ENCODE measurements at places on chromosomes 3 and 15.

- DNase-seq = no peak
Measured at GRCh38 chr3:13702286-13702685, 153.4 kb downstream of the FBLN2 start.

DNA sequence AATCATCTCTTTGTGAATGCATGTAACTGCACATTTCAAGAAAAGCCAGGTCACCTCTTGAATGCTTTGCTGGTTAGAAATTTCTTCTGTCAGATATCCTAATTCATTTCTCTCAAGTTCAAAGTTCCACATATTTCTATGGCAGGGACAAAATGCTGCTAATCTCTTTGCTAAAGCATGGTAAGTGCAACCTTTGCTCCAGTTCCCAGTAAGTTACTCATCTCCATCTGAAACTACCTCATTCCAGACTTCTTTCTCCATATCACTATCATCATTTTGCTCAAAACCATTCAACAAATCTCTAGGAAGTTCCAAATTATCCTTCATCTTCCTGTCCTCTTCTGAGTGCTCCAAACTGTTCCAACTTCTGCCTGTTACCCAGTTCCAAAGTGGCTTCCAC lies 230.6 kb downstream of the ZMAT3 start:
- DNase-seq = no peak

- no peak for DNase-seq
Measured at GRCh38 chr3:5144316-5144994, 22.4 kb downstream of the ARL8B start.

- DNase-seq = no peak
Measured at GRCh38 chr15:63044645-63045464, 2.3 kb downstream of the TPM1 start.

DNA sequence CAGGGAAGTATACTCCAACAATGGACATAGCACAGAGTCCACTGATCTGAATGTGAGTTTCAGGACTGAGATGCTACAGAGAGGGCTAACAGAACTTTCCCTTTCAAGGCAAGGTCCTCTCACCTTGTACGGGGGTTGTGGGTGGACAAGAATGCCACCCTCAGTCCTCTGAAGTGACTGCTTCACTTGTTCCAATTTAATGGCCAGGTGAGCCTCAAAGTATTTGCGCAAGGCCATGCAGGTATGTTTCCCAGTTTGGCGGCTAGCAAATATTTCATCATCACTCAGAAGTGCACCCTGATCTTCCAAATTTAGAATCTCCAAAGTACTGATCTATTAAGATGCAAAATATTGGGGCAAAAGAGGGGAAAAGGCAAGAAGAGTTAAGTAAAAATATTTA lies 38.1 kb downstream of the RBM15B start:
- DNase-seq = no peak

GRCh38 chr15:90648137-90649070 lies 68.7 kb upstream of the BLM start:
- DNase-seq = peak; percentile 64

DNA sequence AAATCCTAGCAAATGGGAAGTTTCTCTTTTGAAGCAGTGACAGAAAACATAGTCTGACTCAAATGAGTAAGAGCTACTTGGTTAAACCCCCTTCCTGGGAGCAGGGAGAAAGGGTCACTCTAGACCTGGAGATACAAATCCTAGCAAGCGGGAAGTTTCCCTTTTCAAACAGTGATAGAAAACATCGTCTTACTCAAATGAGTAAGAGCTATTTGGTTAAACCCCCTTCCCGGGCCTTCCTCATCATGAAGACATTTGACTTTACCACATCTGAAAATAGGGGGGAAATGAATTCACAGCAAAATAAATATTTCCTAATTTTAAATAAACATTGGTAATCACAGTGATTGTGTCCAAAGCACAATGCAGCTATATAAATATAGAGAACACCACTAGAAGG lies 79.2 kb downstream of the FOXB1 start:
- no peak for DNase-seq

DNA sequence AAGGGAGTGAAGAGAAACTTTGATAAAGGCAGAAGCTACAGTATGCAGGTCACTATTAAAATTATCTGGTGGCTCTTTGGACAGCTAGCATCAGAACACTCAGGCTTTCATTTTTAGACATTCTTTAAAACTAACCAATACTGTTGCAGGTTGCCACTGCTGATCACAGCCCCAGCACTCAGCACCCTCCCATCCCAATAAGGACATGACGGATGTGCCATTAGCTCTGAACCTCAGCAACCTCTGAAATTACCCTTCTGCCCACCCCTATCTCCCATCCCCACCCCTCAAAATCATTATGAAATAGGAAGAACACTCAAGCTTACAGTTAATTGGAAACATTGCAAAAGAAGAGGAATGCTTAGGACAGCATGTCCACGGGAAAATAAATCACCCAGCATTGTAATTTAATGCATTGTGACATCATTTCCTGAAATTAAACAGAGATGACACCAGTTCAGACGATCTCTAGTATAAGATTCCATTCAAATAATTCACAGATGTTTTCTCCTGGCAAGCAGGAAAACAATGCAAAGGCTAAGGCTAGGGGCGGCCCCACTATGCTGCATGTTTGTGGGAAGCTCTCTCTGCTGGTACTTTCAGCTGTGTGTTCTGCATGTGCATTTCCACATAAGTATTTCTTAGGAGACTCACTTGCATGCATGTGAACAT lies 71.6 kb downstream of the MEIS2 start:
- DNase-seq = no peak

- no peak for DNase-seq
Measured at GRCh38 chr15:63405159-63405558, 23.5 kb upstream of the CA12 start.

DNA sequence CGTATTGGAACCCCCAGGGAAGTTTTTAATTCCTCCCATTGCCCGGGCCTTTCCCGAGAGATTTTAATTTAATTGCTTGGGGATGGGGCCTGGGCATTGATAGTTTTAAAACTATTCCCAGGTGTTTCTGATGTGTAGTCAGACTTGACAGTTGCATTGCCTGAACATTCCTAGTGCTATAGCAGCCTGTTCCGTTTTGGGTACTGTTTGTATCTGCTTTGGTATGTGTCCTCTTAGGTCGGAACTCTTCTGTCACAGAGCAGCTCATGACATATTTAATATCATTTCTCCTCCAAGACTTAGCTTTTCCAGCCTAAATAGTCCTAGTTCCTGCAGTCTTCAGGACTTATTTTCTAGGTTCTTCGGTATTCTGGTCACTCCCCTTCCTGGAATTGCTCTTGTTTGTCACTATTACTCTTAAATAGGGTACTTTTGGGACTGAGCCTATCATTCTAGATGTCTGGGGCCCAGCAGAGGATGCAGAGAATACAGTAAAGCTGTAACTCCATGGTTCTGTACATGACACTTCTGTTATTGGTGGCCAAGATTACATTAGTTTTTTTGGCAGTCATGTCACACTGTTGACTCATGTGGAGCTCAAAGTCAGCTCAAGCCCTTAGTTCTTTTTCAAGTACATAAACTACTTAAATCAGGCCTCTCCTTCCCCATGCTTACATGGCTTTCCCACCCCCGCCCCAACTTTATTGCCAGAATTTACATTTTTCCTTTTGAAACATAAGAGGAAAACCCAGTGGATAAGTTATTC lies 81.5 kb downstream of the BBX start:
- no peak for DNase-seq

DNA sequence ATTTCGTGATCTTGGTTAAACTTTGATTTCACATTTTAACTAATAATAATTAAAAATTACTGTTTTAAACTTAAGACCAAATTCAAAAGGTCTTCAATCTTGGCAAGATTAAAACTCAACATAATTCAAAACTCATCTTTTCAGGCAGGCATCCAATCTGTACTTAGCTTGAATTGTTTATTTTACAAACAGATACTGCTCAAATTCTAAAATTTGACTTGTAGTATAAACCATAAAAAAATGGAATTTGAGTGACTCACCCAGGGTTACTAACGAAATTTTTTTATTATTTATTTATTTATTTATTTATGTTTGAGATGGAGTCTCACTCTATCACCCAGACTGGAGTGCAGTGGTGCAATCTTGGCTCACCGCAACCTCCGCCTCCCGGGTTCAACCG lies 64.4 kb downstream of the GAP43 start:
- no peak for DNase-seq

DNA sequence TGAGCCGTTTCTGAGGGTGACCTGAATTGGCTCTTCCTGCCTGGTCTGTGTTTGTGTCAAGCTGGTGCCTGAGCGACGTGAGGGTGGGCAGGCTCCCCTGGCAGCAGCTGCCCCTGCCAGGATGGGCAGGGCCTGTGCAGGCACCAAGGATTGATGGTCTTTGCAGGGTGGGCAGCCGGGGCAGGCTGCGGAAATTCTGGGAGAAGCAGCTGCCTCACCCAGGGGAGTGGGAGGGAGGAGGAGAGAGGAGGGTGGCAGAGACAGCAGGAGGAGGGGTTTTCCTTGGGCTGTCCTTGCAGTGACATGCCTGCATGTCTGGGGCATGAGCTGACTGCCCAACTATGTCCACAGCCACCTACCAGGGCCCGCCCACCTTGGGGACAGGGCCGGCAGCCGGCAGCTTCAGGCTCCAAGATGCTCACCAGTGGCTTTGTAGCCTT lies 27.9 kb upstream of the SLC6A6 start:
- DNase-seq = no peak

DNA sequence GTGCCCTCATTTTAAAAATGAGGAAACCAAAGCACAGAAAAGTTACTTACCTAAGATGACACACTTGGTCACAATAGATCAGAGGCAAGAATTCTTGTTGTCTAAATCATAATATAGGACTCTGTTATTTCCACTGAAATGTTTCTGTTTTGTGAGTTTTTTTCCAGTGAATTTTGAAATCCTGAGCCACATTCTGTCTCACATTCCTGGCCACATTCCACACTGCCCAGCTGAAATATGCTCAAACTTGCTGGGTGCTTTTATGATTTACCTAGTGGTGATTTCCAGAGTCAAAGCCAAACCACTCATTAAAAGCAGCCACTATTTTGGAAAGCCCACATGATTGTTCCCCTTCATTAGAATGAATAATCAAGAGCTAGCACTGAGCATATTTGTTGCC lies 82.3 kb upstream of the NPHP3 start:
- DNase-seq = no peak

DNA sequence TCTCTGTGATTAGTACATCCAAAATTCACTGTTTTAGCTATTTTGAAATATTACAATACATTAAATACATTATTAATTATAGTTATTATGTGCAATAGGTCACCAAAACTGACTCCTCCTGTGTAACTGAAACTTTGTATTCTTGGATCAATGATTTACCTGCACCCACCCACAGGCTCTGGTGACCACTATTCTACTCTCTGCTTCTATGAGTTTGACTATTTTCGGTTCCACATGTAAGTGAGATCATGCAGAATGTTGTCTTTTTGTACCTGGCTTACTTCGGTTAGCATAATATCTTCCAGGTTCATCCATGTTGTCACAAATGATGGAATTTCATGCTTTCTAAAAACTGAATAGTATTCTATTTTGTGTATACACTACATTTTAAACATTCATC lies 43.8 kb downstream of the SLC2A2 start:
- no peak for DNase-seq

- no peak for DNase-seq
Measured at GRCh38 chr3:64163755-64164148, 61.5 kb downstream of the PRICKLE2 start.

DNA sequence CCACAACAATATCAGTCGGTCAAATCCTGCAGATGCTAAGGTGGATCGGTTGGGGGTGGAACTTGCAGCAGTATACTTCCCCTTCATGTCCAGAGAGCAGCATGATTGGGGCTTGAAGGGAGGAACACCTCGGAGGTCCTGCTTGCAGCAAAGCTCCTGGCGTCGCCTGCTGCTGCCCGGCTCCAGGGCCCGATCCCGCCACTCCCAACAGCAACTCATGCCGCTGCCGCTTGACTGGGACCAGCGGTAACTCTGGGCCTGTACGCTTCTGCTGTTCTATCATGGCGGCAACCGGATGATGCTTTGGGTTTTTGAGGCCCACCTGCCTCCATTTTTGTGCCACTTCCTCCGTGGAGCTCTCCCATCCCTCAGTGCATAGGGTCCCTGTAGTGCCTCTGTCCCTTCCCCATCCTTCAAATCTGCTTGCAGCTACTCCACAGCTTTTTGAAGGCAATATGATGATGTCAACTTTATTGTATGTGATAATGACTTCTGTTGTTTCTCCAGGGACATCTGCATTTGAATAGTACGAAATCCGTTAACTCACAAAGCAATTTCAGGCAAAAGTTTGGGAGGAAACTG lies 56.3 kb downstream of the KCNAB1 start:
- DNase-seq = no peak

GRCh38 chr3:108153451-108153981 lies 62.7 kb upstream of the CD47 start:
- DNase-seq = peak; percentile 79

GRCh38 chr3:100603469-100603868 lies 5.9 kb upstream of the ADGRG7 start:
- DNase-seq = peak; percentile 44

GRCh38 chr3:135268941-135269532 lies 474.0 kb downstream of the EPHB1 start:
- peak; percentile 76 for DNase-seq

DNA sequence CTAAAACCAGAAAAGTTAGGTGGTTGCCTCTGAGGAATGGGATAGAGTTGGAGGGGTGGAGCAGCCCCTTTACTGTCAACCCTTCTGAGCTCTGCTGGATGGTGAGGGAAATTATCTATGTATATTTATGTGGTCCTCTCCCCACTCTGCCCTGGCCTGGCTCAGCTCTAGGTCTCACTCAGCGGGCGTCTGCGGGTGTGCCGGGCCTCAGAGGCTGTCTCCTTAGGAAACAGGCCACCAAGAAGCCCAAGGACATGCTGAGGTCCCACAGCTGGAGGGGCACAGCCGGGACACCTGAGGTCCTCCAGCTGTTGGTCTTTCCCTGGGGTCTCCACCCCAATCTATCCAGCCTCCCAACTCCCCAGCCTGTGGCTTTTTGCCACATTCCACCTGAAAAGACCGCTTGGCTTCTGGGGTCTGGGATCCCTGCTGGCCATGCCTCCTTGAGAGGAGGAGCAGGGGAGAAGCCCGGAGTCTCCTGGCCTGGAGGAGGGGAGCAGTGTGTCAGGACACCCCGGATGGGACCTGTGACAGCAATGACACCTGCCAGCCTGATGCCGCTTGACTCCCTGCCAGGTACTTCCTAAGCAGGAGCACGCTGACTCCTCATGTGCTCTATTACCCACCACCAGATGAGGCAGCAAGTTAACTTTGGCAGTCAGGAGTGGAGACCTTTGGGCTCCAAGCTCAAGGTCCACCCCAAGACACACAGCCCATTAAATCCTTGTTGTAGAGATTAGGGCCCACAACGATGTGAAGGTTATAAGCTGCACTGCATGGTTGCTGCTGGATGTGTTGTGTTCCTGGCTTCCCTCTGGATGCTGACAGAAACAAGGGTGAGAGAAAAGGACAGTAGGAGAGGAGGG lies at the start of gene SLC28A1:
Gene SLC28A1 (plus strand): TSS at position 747 of the 866 bp plus-strand sequence. CDS start 3,099 bp downstream, outside the sequence.
- no peak for DNase-seq

GRCh38 chr3:126971891-126972351 lies 11.0 kb upstream of the PLXNA1 start:
- no peak for DNase-seq

DNA sequence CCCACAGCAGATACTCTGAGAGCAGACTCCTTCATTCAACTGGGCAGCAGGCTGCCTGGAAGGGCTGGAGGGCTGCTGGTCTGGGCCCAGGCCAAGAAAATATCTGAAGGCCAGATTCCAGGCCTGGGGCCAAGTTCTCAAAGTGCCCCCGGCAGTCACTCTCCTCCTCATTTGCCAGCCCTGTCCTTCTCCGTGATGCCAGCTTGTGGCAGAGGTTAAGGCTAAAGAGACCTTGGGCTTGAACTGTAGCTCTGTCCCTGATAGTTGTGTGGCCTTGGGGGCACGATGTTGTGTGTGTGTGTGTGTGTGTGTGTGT lies 39.0 kb downstream of the FAM3D start:
- DNase-seq = no peak

Measured in NCI-H2081 (cell line).